ENCODE measurements at places on chromosomes 5 and 9.

GRCh38 chr9:99678566-99678965, 143.1 kb upstream of the NR4A3 start:
- no peak for DNase-seq

DNA sequence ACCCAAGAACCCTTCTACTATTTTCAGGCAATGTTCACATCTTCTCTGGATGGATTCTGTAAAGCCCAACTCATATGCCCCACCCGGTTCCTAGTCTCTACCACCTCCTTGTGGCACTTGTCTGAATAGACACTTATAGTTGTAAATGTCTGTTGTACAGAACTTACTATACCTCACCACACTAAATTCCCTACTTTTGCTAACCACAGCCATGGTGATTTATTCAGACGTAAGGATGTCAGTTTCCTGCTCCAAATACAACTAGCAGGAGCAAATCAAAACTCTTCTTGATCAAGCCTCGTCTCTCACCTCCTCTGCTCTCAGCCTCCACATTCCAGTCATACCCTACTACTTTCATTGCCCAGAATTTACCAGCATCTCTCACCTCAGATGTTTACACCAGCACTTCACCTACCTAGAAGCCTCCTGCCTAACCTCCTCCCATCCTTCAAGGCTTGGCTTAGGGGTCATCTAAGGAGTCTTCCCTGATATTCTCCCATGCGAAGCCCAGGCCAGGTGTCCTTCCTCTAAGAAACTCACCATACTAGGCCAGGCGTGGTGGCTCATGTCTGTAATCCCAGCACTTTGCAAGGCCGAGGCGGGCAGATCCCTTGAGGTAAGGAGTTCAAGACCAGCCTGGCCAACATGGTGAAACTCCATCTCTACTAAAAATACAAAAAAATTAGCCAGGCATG, 75.5 kb downstream of the MAPKAP1 start:
- DNase-seq, result peak; percentile 54

- no peak for DNase-seq
These were observed 47.4 kb downstream of the ANKRD33B start for GRCh38 chr5:10611290-10611689.

- no peak for DNase-seq
These were observed 9.5 kb downstream of the MTRR start for GRCh38 chr5:7878381-7878873.

DNA sequence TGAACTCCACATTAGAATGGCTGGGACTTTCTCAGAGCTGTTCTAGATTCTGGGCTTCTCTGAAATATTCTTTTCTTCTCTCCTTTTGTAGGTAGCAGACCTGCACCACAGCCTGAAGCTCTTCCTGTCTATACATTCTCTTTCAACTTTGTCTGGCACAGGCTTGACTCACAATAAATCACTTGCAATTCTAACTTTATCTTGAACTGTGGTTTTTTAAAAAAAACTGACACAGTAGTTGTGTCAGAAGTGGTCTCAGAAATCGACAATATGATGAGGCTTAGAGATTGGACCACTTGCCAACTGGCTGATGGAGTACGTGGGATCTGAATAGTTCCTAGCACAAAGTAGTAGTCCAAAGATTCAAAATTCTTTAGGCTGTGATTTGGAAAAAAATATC, 24.1 kb upstream of the CDH9 start:
- DNase-seq, result no peak

DNA sequence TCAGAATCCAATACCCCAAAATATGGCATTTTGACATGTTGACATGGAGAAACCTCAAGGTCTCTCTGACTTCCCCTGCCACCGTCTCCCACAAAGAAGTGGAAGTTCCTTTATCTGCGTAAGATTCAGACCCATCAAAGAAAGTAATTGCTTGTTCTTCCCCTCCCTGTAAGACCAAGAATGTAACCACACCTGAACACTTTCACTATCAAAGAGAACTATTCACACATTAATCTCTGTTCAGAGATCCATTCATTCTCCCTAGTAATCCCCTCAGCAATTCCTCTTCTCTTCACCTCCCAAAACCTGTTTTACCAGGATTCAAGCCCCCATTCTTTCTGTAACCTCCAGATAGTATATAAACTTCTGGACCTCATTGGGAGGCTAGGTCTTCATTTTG, 4.1 kb upstream of the SLC1A1 start:
- DNase-seq, result no peak

- DNase-seq, result no peak
These were observed 85.8 kb downstream of the TAF11L14 start for GRCh38 chr5:17720071-17720470.
